ENCODE measurements at places on chromosomes 11 and 22.

DNA sequence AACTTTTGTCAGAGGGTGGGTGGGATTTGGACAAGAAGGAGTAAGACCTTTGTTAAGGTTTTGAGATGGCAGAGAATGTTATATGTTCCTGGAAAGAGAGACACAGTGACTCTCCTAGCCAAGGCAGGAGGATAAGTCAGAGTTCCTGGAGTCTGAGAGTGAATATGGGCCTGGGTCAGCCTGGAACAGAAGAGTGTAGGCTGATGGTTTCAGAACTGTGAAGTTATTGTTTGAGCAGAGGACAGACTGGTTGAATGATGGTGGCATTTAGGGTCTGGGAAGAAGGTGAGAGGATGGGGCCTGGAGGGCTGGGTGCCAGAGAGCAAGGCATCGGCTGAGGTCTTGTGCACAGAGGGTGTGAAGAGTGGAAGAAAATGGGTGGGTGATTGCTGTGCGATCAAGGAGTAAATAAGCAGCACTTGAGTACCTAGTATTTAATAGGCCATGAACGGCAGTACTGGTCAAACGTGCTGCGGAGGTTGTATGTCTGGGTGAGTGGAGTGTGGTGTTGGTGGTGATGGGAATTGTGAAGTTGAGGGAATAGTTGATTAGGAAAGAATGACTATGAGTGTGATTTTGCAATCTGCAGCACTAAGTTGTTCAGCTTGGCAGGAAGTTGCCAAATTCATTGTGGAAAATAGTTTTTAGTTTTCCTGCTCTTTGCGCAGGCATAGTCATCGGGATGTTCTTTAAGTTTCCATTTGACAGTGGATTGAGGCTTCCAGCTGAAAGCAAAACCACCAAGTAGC, 1.8 kb downstream of the PANX1 start:
- no peak for DNase-seq

DNA sequence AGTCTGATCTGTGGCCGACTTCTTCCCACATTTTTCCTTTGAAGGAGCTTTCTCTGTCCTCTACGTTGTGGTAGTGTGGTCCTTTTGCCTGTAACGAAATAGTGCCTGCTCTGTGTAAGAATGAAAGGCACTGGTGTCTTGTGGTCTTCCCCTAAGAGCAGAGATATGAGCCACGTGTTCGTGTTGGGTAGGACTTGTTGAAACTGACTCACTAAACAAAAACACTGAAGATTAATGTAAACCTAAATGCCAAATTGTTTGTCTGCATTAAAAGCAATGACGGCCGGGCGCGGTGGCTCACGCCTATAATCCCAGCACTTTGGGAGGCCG, 10.1 kb upstream of the RPS3 start:
- no peak for DNase-seq

DNA sequence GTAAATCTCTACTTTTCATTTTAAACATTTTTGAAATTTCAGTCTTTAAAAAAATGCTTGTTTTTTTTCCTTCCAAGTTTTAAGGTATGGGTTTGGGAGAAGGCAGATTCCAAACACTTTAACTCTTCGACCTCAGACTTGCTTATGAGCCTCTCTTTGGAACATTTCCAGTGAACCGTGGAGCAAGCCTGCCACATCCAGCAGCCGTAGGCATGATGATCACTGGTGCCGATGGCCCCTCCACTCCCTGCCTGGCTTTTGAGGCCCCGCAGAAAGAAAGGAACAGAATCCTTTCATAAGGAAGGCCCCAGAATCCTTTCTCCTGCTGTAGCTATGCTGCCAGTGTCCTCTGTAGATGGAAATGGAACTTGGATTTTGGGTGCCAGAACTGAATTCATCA, 50.7 kb downstream of the BMAL1 start:
- DNase-seq, result no peak

GRCh38 chr11:20114588-20114987, 45.7 kb downstream of the DBX1 start:
- no peak for DNase-seq

- DNase-seq, result no peak
Observed at GRCh38 chr11:126838779-126839178, 161.8 kb downstream of the KIRREL3 start.

DNA sequence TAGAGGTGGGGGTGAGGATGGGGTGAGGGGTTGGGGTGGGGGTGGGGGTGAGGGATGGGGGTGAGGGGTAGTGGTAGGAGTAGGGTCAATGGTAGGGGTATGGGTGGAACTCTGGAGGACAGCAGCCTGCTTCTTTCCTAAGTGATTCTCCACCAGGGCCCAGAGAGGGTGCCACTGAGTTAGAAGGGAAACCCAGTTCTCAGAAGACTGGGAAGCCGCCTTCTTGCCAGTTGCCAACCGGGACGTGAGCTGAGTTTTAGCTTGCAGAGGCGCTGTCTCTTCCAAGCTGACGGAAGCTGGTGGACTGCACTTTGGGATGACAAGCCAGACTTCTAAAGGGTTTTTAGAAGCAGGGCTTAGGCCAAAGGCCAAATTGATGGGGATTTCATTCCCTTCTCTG, 104.4 kb downstream of the NAT10 start:
- DNase-seq, result no peak

DNA sequence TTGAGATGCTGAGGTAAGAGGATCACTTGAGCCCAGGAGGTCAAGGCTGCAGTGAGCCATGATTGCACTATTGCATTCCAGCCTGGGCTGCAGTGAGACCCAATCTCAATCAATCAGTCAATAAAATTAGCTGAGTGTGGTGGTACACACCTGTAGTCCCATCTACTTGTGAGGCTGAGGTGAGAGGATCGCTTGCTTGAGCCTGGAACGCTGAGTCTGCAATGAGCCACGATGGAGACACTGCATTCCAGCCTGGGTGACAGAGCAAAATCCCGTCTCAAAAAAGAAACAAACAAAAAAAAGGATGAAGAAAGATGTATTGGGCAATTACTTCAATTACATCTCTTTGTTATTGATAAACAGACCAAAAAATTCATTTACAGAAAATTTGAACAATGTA, 54.5 kb downstream of the MED15 start:
- no peak for DNase-seq

- DNase-seq, result no peak
Observed at GRCh38 chr11:112455791-112456190, 195.1 kb upstream of the PLET1 start.

DNA sequence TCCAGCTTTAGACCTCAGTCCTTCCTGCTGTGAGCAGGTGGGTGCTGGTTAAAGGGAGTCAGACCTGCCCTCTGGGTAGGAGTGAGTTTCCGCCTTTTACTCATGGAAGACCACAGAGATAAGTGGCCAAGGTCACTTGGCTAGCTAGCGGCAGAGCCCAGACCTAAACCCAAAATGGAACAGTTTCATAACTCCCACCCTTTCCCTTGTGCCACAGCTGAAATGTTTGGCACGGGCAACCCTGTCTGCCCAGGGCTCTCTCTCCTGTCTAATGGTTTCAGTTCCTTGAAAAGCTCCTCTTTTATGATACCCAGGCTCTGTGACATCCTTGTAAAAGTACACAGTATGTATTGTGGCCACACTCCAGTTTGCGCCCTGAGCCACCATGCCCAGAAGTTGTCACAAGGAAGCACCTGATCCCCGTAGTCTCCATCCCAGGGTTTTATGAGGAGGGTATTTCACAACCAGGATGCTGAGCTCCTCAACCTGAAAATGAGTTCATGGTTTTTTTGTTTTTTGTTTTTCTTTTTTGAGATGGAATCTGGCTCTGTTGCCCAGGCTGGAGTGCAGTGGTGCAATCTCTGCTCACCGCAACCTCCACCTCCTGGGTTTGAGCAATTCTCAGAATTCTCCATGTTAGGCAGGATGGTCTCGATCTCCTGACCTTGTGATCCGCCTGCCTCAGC, 5.1 kb downstream of the MB start:
- DNase-seq, result no peak

DNA sequence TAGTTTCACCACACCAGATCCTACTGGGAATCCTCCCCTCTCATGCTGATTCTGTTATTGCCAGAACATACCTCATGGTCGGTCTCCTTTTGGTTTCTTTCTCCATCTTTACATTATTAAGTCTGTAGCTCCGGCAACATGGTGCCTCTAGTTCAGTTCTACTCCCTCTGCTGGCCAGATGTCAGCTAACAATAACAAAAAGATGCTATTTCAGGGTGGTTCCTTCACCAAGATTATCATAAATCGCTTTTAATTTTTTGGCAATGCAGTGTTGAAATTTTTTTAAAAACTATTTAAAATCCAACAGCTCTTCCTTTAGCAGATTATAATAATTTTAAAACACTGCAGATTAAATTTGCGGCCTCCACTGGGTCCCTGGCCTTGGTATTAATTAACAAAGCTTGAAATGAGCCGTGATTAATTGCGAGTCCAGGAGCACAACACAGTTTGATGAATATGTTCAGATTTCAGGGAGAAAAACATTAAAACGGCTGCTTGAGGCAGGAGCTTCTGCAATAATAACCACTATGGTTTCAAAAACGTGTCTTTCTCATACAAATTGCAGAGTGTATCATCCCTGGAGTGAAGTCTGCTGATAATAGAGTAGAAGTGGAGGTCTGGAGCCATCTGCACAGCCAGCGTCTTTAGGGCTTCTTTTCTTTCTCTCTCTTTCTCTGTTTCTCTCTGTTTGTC, 492.9 kb upstream of the KIRREL3 start:
- DNase-seq, result peak; percentile 29

DNA sequence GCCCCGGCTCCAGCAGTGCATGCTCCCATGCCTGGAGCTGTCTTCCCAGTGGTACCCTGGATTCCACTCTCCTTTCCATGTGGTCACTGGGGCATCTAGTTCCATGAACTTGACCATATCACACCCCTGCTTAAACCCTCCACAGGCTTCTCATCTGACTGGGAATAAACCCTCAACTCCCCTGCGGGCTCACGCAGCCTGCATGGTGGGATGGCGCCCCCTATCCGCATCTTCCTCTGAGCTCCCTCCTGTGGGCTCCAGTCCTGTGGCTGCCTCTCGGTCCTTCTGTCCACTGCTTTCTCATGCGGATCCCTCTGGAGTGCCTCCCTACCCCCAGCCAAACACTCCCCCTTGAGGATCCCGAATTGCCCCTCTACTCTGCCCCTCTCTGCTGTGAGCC, 41.4 kb upstream of the TTLL12 start:
- DNase-seq, result no peak

DNA sequence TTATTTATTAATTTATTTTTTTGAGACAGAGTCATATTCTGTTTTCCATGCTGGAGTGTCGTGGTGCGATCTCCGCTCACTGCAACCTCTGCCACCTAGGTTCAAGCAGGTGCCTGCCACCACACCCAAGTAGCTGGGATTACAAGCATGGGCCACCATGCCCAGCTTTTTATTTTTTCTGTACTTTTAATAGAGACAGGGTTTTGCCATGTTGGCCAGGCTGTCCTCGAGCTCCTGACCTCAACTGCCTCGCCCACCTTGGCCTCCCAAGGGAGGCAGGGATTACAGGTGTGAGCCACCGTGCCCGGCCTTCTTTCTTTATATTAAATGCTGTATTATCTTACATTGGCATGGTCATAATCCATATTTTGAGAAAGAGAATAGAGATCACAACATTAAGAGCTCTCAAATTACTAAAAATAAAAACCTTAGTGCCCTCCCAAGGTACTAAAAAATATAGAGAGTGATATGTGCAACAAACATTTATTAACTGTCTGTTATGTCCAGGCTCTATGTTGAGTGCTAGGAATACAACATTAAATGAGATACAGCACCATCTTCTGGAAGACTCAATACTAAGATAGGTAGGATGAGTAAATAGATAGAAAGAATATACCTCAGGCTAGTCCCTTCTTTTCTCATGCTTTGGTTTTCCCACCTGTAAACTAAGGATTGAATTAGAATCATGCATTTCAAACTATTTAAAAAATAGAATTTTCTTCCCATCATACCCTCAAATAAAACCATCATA, 84.1 kb downstream of the BBOX1 start:
- peak; percentile 13 for DNase-seq

DNA sequence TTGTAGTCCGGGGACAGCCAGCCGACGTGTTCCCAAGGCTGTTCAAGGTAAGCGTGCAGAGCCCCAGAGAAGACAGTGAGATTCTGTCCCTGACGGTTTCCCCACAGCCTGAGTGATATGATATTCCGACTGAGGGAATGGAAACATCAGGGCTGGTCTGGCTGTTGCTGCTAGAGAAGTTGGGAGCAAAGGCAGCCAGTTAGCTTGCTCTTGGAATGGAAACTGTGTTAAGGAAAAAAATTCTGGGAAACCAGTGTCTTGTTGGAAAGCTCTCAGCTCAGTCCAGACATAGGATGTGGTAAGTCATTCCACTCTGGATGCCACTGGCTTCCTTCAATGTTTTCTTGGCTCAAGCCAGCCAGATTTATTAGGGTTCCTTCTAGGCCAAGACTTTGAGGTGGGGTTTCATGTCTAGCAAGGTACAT, 8.8 kb downstream of the CRY2 start:
- DNase-seq, result no peak

DNA sequence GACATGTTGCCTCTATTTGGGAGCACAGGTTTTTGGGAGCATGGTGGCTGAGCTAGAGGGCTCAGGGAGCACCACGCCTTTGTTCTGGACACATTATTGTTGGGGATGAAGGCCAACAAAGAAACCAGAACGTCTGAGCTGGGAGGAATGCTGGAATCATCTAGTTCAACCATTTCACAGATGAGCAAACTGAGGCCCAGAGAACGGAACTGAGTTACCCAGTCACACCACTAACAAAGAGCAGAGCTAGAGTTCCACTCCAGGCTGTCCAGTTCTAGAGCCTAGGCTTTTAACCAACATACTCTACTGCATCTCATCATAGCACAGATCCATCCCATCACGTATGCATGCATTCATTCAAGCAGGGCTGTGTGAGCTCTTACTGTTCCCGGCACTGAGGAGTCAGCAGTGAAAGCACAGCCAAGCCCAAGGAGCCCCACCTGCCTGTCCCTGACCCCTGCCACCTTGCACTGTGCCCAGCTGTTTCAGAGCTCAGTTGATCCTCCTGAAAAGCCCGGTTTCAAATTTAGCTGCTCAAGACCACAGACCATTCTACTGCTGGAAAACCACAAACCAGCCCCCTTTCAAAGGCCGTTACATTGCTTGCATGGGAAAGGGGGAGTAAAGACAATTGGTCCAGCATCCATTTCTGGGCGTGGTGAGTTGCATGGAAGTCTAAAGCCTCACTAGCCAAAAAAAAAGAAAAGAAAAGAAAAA, 16.9 kb upstream of the TCF20 start:
- no peak for DNase-seq

DNA sequence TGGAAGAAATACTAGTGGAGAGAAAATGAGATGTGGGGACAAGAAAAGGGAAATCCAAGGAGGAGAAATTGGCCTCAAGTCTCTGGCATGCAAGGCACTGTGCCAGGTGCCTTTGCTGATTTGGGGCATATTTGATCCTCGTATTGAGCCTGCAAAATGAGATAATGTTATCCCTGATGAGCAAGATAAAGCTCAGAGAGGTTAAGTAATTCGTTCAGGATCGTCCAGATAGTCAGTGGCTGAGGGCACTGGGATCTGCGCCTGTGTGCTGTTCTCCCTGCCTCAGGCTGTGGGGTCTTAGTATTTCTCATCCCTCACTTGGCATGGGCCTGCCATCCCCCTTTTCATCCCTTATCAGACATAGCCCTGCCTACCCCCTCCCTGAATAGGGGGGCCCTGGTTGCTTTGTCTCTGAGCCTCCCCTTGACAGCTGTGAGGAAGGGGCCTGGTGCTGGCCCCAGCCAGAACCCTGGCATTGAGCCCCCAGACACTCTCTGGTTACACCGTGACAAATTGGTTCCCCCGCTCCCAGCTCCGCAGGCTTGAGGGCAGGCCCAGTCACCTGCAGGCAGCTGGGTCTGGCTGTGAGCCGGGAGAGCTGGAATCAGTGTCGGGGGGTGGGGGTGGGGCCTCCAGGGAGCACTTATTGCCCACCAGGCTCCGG, 85.7 kb downstream of the NECTIN1 start:
- no peak for DNase-seq

GRCh38 chr11:66976028-66976467, 944 bp downstream of the C11orf86 start:
- no peak for DNase-seq
